ENCODE measurements at places on chromosomes 1 and 21.

DNA sequence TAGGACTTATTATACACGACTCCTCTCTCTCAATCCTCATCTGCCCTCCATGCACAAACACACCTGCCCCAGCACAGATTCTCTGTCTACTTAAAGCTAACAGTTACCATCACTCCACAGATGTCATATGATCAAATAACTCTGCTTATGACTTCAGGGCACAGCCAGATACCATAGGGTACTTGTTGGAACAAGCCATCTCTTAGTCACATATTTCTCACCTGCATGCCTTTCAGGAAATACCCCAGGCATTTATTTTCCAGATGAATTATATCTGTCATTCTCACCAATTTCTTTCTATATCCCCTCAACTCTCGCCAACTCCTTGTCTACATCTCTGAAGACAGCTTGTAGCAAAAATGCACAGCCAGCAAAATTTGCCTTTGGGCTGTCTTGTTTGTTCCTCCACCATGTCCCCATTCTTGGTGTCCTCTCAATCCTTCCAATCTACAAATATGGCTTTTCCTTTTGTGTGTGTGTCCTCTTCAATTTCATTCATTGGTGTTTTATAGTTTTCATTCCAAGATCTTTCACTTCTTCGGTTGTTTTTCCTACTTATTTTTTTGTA lies 353.9 kb upstream of the CAMK1G start:
- no peak for DNase-seq

DNA sequence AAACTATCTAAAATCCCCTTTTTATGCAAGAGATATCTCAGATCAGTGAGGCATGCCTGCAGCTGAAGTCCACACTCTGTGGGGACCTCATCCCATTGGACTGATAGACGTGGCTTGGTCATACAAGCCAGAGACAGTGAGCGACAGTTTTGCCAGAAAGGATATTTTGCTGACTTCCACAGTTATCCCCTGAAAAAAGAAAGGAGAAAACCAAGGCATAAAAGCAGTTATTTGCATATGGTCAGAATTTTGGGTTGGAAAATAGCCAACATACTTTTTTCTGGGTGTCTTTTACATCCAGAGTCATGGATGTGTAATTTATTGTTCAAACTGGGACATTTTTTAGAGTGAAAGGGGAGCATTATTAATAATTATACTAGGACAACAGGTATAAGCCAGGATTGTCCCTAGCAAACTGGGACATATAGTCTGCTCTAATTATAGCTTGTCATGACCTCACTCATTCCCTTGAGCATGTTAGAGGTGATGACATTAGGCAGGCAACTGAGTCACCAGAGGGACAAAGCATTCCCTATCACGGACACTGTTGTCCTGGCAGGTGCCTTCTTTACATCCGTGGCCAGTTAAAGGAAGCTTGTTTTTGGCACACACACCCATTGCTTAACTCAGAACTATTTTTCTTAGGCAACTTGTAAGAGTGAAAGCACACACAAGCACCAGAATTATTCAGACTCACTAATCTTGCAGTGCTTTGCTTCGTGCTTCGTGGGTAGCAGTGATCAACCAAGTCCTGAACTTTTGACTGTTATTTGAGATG lies 65.5 kb downstream of the PRRX1 start:
- DNase-seq, result no peak

DNA sequence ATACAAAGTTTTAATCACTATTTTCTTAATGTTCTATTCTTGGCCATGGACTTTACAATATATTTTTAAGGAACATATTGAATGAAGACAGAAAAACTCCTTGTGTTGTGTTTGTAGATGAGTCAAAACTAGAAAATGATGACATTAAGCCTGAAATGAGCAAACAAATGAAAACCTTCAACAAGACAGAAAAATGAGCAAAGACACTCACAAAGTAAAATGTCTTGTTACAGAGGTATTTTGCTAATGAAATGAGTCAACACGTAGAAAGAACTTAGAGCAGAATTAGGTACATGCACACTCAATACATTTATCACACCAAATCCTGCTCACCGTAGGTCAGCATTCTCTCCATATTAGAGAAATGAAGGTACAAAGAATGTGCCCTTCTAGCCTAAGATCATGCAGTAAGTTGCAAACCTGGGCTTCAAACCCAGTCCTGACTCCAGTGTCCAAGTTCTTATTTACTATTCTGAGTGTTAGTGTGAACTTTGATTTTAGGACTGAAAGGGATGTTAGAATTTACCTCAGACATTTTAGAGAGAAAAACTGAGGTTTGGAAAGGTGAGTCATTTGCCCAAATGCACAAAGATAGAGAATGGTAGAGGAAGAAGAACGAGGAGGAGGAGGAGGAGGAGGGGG lies 133.9 kb upstream of the SGIP1 start:
- no peak for DNase-seq

- DNase-seq, result no peak
Measured at GRCh38 chr1:52229494-52229893, 87.6 kb downstream of the ZFYVE9 start.

GRCh38 chr1:234726359-234726943 lies 116.5 kb upstream of the IRF2BP2 start:
- DNase-seq, result no peak
